NCI-H460 (cell line): ENCODE measurements at places on chromosomes 6 and 20. TPM values are rescaled to one million over a fixed set of nuclear protein-coding genes. Genes with fewer than 3 reads are reported as not detected.

The CBLN4 gene
- not detected in 2 replicates for total RNA-seq

The KCNQ5 gene
- 0.84 TPM in 2 replicates for total RNA-seq

The MOG gene
- not detected in 2 replicates for total RNA-seq

The MYB gene
- total RNA-seq = 0.05 and 0.12 TPM in 2 replicates

The TM9SF4 gene
- 42.9 and 44.1 TPM in 2 replicates for total RNA-seq

The VSX1 gene
- not detected in 2 replicates for total RNA-seq

The ZC2HC1B gene
- not detected in 2 replicates for total RNA-seq

The NKX2-2 gene
- total RNA-seq = not detected in 2 replicates

The RPL7L1 gene
- total RNA-seq = 156 and 159 TPM in 2 replicates

The PDYN gene
- not detected in 2 replicates for total RNA-seq

The LAMP5 gene
- not detected in 2 replicates for total RNA-seq

The PGC gene
- total RNA-seq = not detected in 2 replicates

The SEMG1 gene
- total RNA-seq = not detected in 2 replicates

The LAMA5 gene
- total RNA-seq = 169 and 171 TPM in 2 replicates

The OR2H1 gene
- total RNA-seq = not detected in 2 replicates

The TNF gene
- total RNA-seq = not detected in 2 replicates

The NOL4L gene
- 7.5 and 9.5 TPM in 2 replicates for total RNA-seq

The GRIK2 gene
- not detected in 2 replicates for total RNA-seq

The TMEM244 gene
- total RNA-seq = not detected in 2 replicates

The TGM3 gene
- 0.10 and 0.20 TPM in 2 replicates for total RNA-seq

The ASCC3 gene
- total RNA-seq = 56.5 and 60.2 TPM in 2 replicates

The MCHR2 gene
- total RNA-seq = not detected in 2 replicates

The PRL gene
- total RNA-seq = not detected in 2 replicates

The NOX3 gene
- total RNA-seq = not detected in 2 replicates

The SLC52A3 gene
- total RNA-seq = 0.02 TPM in 1 of 2 replicates, not detected in the other

The GSTA2 gene
- not detected in 2 replicates for total RNA-seq

The DDO gene
- 0.89 and 1.0 TPM in 2 replicates for total RNA-seq

The SLC2A10 gene
- total RNA-seq = 0.23 and 0.30 TPM in 2 replicates

The EYA4 gene
- 25.4 and 26.0 TPM in 2 replicates for total RNA-seq

The LY6G6F gene
- not detected in 2 replicates for total RNA-seq

The FUT9 gene
- total RNA-seq = 0.03 and 0.05 TPM in 2 replicates

The TRIM10 gene
- not detected in 2 replicates for total RNA-seq

The PROKR2 gene
- total RNA-seq = not detected in 2 replicates

The SPTLC3 gene
- total RNA-seq = 15.7 and 16.1 TPM in 2 replicates

The CCN6 gene
- total RNA-seq = not detected in 2 replicates

The THEMIS gene
- total RNA-seq = not detected in 2 replicates

The GABRR1 gene
- not detected in 2 replicates for total RNA-seq

The MAPK13 gene
- 0.55 and 0.89 TPM in 2 replicates for total RNA-seq

The TBX18 gene
- total RNA-seq = 7.8 and 11.8 TPM in 2 replicates

The SLC17A2 gene
- not detected in 2 replicates for total RNA-seq

The PET117 gene
- 32.4 and 38.0 TPM in 2 replicates for total RNA-seq

The PXDC1 gene
- 10.8 and 10.9 TPM in 2 replicates for total RNA-seq

The LY6G6C gene
- total RNA-seq = not detected in 2 replicates

The SLC13A3 gene
- total RNA-seq = not detected in 2 replicates

The C6orf52 gene
- 0.81 and 1.3 TPM in 2 replicates for total RNA-seq

The KIAA1755 gene
- total RNA-seq = not detected in 2 replicates

The FOXQ1 gene
- total RNA-seq = 78.5 and 88.4 TPM in 2 replicates

The MYL9 gene
- total RNA-seq = 0.66 and 1.2 TPM in 2 replicates

The SIRPD gene
- total RNA-seq = not detected in 2 replicates

The ISM1 gene
- not detected in 2 replicates for total RNA-seq

The HCRTR2 gene
- total RNA-seq = not detected in 2 replicates
